ENCODE measurements at places on chromosomes 11 and 22.

- no peak for DNase-seq
Measured at GRCh38 chr11:57792060-57792541, 30.5 kb downstream of the CTNND1 start.

- no peak for DNase-seq
Measured at GRCh38 chr22:40714499-40715337, 35.4 kb downstream of the MCHR1 start.

DNA sequence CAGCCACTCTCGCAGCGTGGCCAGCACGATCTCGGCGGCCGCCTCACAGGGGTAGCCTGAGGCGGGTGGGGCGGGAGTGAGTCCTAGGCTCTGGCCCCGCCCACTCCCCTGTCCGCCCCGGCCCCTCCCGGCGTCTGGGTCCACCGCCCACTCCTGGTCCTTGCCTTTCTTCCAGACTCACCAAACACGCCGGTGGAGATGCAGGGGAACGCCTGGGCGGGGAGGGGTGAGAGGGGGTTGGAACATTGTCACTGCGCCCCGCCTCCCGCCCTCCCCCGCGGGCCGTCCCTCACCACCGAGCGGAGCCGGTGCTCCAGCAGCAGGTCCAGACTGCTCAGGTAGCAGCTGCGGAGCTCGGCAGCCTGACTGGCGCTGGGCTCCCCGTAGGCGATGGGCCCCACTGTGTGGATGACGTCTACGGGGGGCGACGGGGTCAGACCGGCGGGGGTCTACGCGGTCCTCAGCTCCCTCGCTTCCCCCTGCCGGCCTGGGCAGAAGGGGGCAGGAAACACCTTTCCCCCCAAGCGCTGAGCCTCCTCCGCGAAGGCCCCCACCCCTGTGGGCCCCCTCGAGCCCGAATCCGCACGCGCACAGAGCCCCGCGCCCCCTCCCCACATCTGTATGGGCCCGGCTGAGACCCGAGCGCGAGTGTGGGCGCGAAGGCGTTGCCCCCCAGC is 13.2 kb downstream of the OTUB1 start:
- peak; percentile 87 for DNase-seq

- DNase-seq: no peak
Measured at GRCh38 chr11:62267576-62267975, 2.4 kb upstream of the SCGB2A2 start.

DNA sequence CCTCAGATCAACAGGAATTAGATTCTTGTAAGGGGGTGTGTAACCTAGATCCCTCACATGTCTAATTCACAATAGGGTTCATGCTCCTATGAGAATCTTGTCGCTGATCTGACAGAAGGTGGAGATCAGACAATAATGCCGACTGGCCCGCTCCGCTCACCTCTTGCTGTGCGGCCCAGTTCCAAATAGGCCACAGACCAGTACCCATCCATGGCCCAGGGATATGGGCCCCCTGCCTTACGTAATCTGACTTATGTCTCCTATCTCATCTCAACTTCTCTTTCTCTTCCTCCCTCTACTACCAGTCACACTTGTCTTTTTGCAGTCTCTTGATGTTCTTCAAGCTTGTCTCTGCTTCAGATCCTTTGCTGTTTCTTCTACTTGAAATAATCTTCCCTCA is 70.0 kb downstream of the CWF19L2 start:
- DNase-seq: no peak

GRCh38 chr11:105110688-105111030 is 28.9 kb downstream of the CARD18 start:
- DNase-seq: no peak

- no peak for DNase-seq
Measured at GRCh38 chr22:17085277-17086181, 729 bp downstream of the IL17RA start.

DNA sequence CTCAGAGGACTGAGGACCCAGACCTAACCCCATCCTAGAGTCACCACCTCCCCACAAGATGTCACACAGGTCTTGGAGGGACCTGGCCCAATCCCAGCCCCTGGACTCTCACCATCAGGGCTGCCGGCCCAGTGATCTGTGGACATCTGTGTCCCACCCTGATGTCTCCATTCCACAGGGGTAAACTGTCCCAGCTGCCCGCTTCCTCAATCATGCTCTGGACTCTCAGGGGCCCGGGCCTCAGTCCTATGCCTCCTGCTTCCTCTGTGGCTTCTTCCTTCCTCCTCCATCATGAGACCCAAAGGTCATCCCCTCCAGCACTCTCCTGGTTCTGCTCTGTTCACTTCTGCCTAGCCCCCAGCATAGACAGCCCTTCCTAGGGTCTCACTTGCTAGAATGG is 32.2 kb downstream of the ARAP1 start:
- no peak for DNase-seq

- peak; percentile 49 for DNase-seq
Measured at GRCh38 chr11:126992065-126992803, 8.3 kb downstream of the KIRREL3 start.

DNA sequence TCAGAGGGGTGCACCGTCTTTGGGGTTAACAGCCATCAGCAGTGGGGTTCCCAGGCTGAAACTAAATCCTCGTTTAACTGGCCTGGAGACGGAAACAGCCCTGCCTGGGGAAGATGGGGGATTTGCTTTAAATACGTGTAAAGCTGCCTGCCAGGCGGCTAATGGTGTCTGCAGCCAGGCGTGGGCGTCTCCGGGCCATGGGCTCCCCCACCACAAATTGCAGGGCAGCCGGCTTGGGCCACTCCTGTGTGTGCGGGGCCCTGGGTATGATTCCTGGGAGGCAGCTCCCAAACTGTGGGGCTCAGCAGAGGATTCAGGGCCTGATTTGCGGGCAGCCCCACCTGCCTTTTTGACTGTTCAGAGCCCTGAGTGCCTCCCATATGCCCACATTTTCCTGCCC is 110.5 kb downstream of the KCNQ1 start:
- DNase-seq: no peak

DNA sequence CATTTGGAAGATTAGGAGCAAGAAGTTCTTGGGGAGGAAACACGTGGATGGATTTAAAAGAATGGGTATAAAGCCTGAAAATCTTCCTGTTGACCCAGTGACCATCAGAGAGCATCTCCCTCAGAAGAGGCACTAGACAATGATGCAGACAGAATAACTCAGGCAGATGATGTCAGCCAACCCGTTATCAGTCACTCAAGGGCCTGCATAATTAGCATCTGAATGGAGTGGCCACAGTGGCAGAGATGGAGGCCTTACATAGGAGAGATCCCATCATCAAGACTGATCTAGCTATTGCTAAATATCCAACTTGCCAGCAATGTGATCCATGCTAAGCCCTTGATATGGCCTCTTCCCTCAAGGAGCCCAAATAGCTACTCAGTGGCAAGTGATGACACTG is 70.7 kb upstream of the CD82 start:
- no peak for DNase-seq

GRCh38 chr11:118609380-118610224 is 2.2 kb downstream of the PHLDB1 start:
- DNase-seq: no peak

DNA sequence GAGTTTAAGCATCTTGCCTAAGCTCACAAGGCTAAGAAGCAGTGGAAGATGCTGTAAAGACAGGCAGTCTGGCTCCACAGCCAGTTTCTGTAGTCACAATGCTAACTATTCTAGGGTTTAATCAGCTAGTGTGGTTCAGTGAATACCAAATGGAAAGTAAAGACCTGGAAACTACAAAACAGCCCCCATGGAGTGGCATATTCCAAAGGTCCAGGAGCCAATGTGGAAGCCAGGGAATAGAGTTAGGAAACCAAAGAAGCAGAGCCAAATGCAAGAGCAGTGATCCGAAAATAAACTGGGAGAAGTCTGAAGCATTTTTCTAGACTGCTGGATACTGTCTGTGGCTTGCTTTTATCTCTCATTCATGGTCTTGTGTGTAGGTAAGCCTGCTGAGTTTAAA is 731.2 kb upstream of the ANO5 start:
- no peak for DNase-seq

DNA sequence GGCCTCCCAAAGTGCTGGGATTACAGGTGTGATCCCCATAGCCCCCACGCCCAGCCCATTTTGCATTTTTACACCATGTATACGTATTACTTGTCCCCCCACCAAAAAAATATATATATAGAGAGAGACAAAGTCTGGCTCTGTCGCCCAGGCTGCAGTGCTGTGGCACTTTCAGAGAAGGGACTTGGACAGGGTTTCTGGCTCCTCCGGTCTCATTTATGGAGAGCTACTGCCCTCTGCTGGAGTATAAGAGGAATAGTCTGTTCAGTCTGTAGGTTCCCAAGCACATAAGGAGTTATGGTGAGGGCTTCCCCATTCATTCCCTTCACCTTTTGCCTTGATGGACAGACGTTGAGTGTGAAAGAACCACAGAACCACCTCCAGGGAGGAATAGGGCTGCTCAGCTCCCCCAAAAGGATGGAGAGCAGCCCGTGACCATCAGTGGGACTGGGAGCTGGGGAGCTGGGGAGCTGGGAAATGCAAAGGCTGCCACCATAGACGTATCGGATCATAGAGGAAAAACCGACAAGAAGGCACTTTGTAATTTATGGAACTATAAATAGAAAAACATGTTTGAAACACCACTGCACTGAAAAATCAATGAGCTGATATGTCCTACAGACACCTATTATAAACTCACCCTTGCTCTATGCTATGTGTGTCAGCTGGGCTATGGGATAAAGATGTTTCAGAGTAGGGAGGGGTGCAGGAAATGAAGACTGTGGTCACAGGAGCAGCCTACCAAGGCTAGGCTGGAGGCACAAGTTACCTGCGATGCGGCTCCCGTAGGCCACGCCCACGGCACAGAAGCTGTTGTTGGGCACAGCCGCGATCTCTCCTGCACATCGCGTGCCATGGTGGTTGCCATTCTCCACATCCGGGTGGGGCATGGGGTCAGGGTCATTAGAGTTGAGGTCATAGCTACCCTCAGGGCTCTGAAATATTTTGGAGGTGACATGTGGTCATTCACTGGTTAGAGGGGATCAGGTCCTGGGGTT is 5.2 kb downstream of the PCSK7 start:
- peak; percentile 12 for DNase-seq

- peak; percentile 36 for DNase-seq
Measured at GRCh38 chr11:87352759-87353707, 315.3 kb downstream of the TMEM135 start.

GRCh38 chr22:36106910-36107309 is 53.6 kb downstream of the APOL3 start:
- DNase-seq: no peak

DNA sequence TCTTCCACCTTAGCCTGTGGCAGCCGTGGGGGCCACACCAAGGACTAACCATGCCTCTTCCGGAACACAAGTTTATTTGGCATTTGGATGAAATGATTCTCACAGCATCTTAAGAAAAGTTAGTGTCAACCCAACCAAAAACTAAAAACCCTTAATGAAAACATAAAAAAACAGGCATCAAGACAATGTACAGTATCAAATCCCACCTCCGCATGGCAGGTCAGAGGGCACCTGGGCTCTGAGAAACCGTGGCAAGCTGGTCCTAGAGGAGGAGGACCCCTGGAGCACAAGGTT is 86.0 kb downstream of the DGCR2 start:
- no peak for DNase-seq

DNA sequence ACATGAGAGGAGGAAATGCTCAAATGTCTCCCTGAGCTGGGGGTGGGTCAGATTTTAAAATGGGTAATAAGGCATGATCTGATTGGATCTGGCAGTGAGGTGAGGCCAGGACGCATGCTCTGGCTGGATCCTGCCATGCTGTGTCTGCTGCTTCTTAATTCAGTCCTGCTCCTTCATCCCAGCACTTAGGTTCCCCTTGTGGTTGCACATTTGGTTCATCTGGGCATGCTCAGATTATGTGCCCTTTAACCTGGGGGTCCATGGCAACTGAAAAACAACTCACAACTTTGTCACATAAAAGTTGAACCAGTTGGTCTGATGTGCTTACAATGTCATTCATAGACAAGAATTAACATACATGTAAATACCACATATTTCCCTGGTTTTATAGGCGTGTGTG is 67.9 kb downstream of the PIWIL4 start:
- no peak for DNase-seq

DNA sequence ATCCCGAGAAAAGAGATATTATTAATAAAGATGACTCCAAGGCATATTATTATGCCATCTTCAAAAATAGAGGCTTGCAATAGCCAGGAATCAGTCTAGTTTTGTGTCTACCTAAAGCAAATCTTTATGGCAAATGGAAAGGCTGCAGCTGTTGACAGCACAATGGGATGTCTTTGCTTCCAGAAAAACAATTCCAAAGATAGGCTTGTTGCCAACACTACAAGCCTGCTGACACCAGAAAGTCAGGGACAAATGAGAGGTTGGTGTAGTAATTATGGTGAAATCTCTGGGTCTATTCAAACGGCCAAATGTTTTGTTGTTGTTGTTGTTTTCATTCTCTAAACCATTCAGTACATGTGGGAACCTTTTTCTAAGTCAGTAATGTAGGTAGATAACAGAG is 101.8 kb downstream of the LUZP2 start:
- no peak for DNase-seq

DNA sequence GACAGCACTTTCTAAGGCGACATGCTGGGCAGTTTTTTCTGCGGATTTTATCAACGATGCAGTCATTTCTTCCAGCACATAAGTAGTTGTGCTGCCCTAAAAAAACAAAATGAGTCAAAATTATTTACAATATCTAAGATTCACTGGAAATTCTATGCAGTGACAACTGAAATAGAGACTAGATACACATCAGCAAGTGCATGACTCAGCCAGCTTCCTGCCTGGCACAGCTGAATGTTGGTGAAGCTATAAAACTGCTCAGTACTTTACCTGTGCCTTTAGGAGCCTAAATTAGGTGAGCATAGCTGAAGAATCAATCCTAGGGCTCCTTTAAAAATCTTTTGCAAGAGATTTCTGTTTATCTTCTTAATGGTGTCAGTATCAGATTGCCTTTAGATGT is 37.8 kb downstream of the PGR start:
- peak; percentile 12 for DNase-seq

GRCh38 chr11:31651822-31652221 is 142.3 kb downstream of the ELP4 start:
- DNase-seq: no peak

DNA sequence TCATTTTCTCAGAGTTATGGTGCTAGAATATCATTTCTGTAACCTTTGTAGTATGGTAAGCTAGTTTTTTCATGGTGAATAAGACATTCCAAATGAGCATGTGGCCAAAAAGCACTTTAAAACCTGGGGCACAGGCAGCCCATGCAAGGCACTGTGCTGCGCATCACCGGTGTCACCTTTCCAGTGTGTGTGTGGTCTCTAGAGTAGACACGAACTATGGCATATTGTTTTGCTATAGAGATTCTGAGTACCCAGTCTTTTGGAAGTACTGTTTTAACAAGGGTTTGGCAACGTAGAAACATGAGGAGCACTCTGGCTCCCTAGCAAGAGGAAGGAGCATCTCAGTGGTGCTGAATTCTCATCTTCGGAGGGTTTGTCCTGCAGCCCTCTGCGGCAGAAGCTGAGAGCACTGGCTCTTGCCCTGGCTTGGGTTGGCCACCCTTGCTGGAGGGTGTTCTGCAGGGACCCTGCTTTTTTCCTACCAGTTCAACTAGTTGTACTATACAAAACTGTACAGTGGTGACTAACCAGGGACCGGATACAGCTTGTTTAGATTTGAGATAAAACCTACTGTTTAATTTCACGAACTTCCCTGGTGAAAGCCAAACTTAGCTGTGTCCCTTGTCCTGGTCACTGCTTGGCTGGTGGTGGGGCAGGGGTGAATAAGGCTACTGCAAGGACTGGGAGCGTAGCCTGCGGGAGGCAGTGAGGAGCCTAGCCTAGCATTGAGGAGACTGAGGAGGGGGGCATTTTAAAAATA is 135.7 kb downstream of the ATXN10 start:
- no peak for DNase-seq

GRCh38 chr11:35946766-35947165 is 2.9 kb downstream of the LDLRAD3 start:
- no peak for DNase-seq

Data from epithelial cell of prostate (primary cell).